NCI-H1436 treated with DMSO at 0.1 percent for 48 hours (cell line): ENCODE measurements at places on chromosomes 7 and 10.
A peak's percentile ranks its signal among the peaks of the same experiment; 100 is the strongest.

DNA sequence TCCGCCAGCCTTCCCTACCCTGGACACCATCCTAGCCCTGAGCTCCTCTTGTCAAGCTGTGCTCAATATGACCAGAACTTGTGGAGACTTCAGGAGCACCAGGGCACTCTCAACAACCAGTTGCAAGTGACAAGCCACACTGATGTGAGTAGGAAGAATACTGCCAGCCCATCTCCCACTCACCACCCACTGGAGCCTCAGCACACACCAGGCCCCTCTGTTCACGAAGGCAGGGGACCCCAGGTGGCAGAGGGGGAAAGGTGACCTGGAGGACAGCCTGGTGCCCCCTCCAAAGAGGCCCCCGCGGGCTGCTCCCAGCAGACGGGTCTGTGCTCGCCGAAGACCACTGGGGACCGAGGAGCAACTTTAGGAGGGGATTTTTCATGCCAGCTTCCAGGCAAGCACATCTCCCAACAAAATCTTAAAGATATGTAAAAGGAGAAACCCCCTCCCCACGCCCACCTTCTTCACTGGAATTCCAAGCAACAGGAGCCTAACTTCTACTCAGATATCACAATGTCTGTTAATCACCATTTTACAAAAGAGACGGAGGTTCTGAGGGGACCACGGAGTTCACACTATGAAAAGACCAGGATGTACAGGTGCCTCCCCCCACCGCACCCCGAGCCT is 1.0 kb downstream of the MMD2 start:
- DNase-seq, result no peak

- DNase-seq, result no peak
Measured at GRCh38 chr10:129790715-129791446, 173.2 kb downstream of the EBF3 start.

GRCh38 chr7:157717211-157718174 is 380.7 kb downstream of the DNAJB6 start:
- no peak for DNase-seq

GRCh38 chr10:92901819-92902251 is 53.5 kb downstream of the EXOC6 start:
- DNase-seq, result no peak

DNA sequence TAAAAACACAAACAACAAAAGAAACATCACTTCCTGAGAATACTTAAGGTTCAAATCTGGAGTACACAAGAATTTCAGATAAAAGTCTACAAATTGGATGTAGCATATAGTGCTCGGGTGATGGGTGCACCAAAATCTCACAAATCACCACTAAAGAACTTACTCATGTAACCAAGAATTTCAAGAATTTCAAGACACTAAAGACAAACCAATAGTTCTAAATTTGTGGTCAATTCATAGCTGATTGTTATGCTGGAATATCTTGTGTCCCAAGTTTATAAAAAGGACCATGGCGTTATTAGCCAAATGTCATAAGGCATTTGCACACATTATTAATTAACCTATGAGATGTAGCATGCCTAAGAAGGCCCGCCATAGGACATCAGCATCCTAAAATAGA is 1204.1 kb upstream of the AUTS2 start:
- DNase-seq, result no peak

- DNase-seq, result no peak
Measured at GRCh38 chr7:107879400-107880035, 11.5 kb upstream of the DLD start.

DNA sequence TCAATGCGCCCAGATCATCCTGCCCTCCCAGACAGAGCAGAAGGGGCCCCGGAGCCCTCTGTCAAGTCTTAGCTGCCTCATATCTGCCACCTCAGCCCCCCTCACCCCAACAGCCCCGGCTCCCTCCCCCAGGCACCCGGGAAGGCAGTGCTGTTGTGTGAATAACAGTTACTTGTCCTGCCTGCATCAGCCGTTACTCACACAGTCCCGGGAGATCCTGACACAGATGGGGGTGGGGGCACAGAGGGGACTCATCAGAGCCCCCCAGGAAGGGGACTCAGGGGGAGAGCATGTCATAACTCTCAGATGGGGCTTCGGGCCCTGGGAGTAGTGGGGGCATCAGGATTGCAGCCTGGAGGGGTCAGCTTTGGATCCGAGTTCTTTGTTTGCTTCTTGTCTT is 12.4 kb upstream of the SERPINE1 start:
- DNase-seq, result no peak

- no peak for DNase-seq
Measured at GRCh38 chr7:130346177-130346905, 1.7 kb downstream of the CPA5 start.

DNA sequence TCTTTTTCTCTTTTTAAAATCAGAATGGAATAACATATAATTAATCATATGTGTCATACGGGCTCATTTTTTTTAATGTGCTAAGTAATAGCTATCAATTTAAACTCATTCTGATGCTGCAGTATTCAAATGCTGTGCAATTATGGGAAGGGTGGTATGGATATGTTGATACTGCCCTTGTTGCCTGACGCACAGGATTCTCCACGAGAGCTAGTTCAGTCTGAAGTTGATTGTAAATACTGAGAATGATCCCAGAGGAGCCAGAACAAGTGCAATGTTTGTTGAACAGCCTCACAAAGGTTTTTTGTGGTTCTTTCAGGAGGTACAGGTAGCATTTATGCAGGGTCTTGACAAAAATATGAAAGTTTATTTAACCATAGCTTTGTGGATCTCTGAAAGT is 13.4 kb downstream of the NPY start:
- peak; percentile 56 for DNase-seq

DNA sequence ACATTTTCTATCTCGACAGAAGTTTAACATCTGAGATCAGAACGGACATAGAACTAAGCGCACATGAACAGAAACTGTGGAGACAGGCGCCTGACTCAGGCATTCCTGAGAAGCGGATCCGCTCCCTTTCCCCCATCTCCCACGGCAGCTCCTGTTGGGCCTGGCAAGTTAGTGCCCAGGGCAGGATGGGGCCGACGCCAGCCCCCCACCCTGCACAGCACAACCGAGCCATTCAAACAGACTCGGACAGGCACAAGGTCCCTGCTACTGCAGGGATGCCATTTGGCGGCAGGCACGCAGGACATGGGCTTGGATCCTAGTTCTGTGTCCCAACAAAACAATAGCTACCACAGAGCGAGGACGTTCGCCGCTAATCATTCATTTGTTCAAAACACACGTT is 271.8 kb downstream of the USP6NL start:
- no peak for DNase-seq

DNA sequence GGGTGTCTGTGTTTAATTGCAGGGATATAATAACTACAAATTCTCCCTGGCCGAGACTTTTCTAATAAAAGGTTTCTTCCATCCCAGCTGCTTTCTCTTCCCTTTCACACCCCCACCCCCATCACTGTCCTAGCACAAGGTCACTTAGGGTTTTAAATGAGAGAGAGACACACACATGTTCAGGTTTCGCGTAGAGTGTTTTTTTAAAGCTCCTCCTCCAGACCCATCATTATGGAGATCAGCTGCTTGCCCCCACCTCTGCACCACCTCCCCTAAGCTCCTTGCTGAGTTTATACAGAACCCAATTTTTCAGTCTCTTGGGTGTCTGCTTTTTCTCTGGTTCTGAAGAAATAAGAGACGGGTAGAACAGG is 18.6 kb downstream of the LRMDA start:
- DNase-seq, result peak; percentile 61

GRCh38 chr10:76736815-76737618 is 900.6 kb downstream of the KCNMA1 start:
- no peak for DNase-seq

DNA sequence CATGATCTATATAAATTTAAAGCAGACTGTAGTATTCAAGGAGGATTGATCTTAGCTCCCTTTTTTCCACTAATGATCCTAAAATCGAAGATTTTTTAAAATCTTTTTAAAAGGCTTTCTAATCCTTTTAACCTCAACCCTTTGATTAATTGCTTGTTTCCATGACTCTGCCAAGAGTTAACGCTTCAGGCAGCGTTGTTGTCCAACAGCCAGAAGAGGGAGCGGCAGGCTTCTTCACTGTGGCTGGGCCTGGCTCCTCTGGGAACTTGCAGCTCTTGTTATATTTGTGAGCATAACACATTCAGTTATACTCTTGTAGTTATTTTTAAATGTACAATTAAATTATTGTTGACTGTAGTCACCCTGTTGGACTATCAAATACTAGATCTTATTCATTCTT is 26.3 kb downstream of the CRCP start:
- no peak for DNase-seq

- no peak for DNase-seq
Measured at GRCh38 chr7:711093-711921, 15.2 kb upstream of the DNAAF5 start.

DNA sequence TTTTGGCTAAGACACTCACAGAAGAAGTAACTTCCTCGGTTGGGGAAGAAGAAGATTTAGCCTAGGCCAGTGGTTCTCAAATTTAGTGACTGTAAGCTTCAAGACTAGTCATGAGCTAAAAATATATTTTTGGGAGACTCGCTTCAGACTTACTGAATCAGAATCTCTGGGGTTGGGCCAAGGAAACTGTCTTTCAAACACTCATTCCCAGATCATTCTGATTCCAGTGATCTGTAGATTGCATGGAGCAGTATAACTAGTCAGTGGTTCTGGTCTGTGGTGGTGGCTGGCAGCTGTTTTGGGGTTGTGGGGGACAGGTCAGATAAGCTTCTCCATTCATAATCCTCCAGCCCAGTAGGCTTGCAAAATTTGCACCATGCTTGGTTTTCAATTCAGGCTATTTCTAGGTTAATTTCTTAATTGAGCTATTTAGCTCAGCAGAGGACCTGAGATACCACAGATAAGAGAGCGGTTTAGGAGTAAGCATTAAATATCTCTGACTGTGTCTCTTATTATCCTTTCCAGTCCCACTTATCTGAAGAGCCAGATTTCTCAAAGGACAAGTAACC is 3.8 kb upstream of the KAT6B start:
- no peak for DNase-seq

DNA sequence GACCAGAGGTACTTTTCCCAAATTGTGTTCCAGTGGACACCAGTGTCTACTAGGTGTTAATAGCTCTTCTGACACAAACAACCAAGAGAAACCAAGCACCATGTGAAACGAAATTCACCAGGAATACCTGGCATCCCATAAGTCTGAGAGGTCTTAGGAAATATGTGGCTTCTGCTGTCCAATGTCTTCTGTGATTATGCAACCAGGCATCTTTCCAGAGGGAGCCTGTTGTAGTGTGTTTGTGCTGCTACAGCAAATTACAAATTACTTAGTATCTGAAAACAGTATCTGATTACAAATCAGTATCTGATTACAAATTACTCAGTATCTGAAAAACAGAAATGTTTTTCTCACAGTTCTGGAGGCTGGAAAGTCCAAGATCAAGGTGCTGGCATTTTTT is 133.6 kb upstream of the NPVF start:
- no peak for DNase-seq

- DNase-seq, result no peak
Measured at GRCh38 chr7:8536431-8536830, 103.0 kb downstream of the NXPH1 start.

GRCh38 chr7:121873289-121874194 is 581 bp downstream of the PTPRZ1 start:
- no peak for DNase-seq

DNA sequence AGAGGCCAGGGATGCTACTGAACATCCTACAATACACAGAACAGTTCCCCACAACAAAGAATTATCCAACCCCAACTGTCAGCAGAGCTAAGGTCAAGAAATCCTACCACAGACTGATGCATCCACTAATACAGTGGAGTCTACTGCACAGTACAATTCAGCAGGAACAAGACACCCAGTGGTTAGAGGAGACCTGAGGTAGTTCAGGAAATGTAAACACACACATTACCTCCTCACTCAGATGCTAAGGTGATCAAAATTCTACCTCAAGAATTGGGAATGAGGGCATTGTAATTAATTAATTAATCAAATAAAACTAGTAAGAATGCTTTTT is 91.4 kb downstream of the ZFAND4 start:
- DNase-seq, result no peak

DNA sequence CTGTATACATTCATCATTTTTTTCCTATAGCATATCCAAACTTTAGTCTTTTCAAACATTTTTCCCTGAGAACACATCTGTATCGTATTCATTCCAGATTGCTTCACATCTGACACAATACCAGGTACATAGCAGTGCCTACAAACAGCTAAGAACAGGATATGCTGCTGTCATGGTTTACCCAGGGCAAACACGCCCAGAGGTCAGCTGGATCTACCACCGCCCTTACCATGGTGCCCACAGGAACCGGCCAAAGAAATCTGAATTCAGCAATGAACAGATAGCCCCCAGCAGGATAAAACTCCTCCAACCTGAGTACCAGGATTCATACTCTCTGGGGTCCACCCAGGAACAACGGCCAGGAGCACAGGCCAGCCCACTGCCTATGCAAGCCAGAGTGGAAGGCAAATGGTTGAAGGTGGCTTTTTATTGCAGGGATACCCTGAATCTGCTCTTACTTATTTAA is 43.0 kb downstream of the TNS3 start:
- DNase-seq, result no peak

DNA sequence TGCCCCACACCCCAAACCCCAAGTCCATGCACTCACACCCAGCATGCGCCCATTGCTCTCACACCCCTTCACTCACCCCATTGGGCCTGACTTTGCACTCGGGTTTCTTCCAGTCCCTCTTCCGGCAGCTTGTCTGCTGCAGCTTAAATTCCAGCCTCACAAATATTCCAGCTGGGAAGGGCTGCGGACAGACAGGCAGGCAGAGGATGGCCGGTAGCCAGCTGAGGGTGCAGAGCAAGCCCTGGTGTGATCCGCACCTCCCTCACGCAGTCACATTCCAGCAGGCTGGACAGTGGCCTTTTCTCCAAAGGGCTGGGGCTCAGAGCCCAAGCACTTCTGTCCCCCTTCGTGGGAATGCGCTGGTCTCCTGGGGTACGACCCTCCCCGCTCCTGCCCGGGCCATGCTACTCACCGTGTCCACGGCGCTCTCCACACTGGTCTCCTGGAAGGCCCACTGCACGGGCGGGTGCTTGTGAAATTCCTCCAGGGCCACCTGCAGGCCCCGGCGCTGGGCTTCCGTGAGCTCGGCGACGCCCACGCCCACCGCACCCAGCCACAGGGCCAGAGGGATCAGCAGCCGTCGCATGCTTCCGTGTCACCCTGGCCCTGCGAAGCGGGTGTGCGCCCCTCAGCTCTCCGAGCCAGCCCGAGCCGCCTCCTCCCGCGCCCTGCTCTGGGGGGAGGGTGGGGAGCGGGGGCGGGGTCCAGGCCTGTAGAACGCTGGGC is 1.2 kb downstream of the RARRES2 start:
- no peak for DNase-seq

GRCh38 chr7:155874411-155874810 is 62.1 kb upstream of the SHH start:
- no peak for DNase-seq

DNA sequence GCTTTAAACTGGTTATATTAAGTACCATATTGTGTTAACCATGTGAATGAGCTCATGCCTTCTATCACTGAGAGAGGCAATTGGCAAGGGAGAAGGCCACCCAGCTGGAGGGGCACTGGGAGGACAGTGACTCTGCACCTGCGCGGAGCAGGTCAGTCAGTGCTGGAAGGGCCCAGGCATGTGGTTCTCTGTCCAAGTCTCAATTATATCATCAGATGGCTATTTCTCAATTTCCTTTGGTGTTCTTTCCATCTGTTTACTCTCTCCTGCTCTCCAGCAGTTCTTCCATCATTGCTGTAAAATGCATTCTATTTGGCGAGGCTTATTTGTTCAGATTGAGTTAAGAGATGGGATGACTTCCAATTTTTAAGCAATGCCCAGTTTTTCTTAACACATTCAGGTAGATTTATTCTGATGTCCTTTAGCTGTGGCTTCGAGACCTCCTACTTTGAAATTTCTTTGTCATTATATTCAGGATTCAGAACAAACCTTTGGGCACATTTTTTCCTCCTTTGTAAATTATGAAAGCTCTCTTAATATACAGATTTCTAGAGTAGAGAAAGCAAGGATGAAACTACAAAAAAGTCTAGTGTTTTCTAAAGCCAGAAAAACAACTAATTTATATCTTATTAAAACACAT is 159.3 kb downstream of the BMPER start:
- DNase-seq, result no peak
